ENCODE measurements at places on chromosomes 2 and 18.

DNA sequence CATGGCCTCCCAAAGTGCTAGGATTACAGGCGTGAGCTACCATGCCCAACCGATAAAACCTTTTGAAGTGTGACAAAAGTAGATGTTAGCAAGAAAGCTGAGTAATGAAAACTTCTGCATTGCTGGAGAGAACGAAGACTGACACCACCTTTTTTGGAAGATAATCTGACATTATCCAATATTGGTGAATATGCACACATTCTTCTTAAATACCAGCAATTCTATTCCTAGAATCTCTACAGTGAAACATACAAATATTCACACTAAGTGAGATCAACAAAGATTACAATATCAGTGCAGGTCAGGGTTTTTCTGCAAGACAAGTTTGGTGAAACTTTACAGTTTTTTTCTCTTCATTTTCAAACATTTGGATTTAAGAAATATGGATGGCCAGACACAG lies 7.8 kb downstream of the PIAS2 start:
- DNase-seq, result no peak

DNA sequence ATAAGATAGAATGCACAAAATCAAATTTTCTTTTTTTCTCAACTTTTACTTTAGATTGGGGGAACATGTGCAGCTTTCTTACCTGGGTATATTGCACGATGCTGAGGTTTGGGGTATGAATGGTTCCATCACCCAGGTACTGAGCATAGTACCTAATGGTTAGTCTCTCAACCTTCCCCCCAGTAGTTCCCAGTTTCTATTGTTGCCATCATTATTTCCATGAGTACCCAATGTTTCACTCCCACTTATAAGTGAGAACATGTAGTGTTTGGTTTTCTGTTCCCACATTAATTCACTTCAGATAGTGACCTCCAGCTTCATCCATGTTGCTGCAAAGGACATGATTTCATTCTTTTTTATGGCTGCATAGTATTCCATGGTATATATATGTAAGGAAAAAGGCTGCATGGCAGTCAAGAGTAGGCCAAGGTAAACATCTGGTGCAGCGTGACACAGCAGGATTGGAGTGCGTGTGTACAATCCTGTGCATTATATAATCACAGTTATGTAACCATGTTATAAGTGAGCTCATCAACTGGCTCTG lies 10.5 kb upstream of the C2orf42 start:
- DNase-seq, result no peak

DNA sequence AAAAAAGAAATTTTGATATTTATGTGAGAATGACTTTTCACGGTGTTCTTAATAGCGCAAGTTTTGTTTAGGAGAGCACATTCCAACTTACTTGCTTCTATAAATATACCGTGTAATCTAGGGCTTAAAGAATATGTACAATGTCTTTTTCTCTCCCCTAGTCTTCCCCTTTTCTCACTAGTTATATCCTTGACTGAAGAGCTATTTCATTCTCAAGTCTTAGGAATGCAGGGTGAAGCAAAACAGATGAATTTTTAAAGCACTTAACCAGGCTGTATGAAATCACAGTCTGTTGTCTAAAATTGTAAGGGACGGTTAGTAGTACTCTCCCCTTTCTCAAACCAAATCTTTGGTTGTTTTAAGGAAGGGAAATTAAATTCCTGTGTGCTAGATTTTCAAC lies 29.6 kb upstream of the SLC30A6 start:
- DNase-seq, result no peak

GRCh38 chr2:102581911-102582310 lies 37.4 kb upstream of the SLC9A2 start:
- no peak for DNase-seq

DNA sequence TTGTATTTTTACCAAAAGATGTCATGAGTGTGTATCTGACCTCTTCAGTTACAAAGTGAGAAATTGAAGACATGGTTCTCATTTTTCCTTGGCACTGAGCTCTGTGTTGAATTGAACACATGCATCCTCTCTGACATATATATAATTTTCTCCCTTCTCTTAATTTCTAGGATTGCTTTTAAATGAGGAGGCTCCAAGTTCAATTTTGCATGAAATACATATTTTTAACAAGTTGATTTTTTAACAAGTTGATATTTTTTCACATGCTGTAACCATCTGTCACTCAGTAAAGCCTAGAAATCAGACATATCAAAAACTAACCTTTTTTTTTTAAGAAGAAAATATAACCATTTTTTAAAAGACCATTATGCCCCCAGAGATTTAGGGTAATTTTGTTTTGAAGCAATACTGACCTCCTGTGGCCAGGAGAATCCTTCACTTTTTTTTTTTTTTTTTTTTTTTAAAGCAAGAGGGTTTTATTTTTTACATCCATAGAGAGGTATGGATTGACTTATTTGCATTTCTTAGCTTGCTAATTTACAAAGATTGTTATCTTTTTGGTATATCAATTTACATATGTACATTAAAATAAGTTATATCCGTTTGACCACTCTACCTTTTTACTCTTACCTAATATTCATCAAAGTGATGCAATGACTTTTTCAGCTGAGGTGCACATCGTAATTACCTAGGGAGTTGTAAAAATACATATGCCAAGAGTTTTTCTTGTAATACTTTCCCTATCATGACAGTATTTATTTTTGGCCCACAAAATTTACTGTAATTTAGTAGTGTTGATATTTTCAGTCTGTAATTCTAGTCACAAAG lies 161.8 kb downstream of the SOCS6 start:
- DNase-seq, result peak; percentile 47

DNA sequence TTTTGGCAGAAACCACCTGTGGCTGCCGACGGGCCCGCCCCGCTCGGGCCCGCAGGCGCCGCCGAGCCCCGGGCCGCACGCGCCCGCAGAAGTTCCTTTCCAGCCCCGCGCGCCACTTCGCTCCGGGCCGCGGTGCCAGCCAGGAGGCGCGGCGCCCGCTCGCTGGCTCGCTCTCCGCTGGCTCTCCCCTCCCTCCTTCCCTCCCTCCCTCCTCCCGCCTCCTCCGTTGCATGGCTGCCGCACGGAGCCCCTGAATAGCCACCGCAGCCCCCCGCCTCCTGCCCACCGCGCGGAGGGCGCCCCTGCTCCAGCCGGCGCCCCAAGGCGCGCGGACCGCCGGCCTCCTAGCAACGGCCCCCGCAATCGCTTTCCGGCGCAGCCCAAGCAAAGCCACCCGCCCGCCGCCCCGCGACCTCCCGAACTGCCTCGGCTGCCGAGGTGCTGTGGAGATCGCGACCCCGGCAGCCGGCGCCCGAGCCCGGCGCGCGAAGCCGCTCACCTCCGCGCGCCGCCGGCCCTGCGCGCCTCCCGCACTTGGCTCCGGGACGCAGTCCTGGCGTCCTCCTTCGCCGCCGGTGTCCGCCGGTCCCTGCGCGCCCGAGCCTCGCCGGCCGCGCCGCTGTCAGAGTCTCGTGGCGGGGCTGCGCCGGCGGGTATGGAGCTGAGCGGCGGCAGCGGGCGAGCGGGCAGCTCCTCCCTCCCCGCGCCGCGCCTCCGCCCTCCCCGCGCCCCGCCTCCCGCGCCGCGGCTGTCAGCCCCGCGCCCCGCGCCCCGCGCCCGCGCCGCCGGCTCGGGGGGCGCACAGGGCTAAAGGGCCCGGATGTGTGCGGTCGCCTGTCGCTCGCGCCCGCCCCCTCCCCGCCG lies at the start of gene ZBTB7C:
Gene ZBTB7C (minus strand): TSS at position 657 of the 864 bp plus-strand sequence.
- DNase-seq, result peak; percentile 83

DNA sequence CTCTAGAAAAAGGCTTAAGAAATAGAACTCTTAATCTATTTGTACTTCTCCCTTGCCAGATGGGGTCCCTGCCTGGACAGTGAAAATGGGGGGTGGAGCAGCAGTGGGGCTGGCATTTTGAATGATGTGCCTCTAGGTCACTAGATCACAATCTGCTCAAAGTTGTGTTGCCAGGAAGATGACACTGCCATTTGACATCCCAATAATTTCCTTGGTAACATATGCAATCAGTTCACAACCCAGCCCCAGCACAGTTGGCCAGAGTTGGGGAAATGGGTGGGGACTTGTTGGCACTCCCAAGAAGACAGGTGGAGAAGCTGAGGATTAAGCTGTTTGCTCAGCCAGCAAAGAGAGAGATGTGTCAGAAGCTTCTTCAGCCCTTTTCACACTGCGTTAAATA lies 558.3 kb upstream of the KLHL29 start:
- peak; percentile 42 for DNase-seq

All from SK-N-SH (cell line).